ENCODE measurements at places on chromosomes 2 and 18. TPM values are rescaled to one million over a fixed set of nuclear protein-coding genes. Genes with fewer than 3 reads are reported as not detected.

The DLX1 gene
- 0.17 TPM for polyA plus RNA-seq

The TMEM169 gene
- polyA plus RNA-seq = 16.7 TPM

The COL3A1 gene
- polyA plus RNA-seq = 1,392 TPM

The PAX3 gene
- polyA plus RNA-seq = 0.15 TPM

The GATA6 gene
- 11.3 TPM for polyA plus RNA-seq

The PLGLB1 gene
- 11.3 TPM for polyA plus RNA-seq

The TMSB10 gene
- polyA plus RNA-seq = 1,419 TPM

The RAB27B gene
- polyA plus RNA-seq = 5.3 TPM

The RASGRP3 gene
- 17.1 TPM for polyA plus RNA-seq

The CPLX4 gene
- 0.14 TPM for polyA plus RNA-seq

The CHRNA1 gene
- polyA plus RNA-seq = 2.8 TPM

The SERPINB11 gene
- not detected for polyA plus RNA-seq

The BMPR2 gene
- polyA plus RNA-seq = 69.1 TPM

The PLEK gene
- 3.9 TPM for polyA plus RNA-seq

The FMNL2 gene
- polyA plus RNA-seq = 98.2 TPM

The NEB gene
- 16.6 TPM for polyA plus RNA-seq

The DNAH6 gene
- 1.7 TPM for polyA plus RNA-seq

The ARHGAP28 gene
- polyA plus RNA-seq = 75.3 TPM

The SLC9A4 gene
- 7.8 TPM for polyA plus RNA-seq

The FBXO48 gene
- 2.2 TPM for polyA plus RNA-seq

The ITGB6 gene
- 20.2 TPM for polyA plus RNA-seq

The IL37 gene
- 0.26 TPM for polyA plus RNA-seq

The PSMD14 gene
- 59.6 TPM for polyA plus RNA-seq

The EMILIN1 gene
- 77.5 TPM for polyA plus RNA-seq

The HAAO gene
- polyA plus RNA-seq = 44.5 TPM

The COX5B gene
- 195 TPM for polyA plus RNA-seq

The RAD51AP2 gene
- 0.18 TPM for polyA plus RNA-seq

The IL1R1 gene
- 52.4 TPM for polyA plus RNA-seq

The TCF23 gene
- 0.46 TPM for polyA plus RNA-seq

The CSRNP3 gene
- polyA plus RNA-seq = 10.9 TPM

The LYG1 gene
- 3.2 TPM for polyA plus RNA-seq

The NMS gene
- polyA plus RNA-seq = not detected
